ENCODE measurements at places on chromosomes 13 and 19. TPM values are rescaled to one million over a fixed set of nuclear protein-coding genes. Genes with fewer than 3 reads are reported as not detected.

DNA sequence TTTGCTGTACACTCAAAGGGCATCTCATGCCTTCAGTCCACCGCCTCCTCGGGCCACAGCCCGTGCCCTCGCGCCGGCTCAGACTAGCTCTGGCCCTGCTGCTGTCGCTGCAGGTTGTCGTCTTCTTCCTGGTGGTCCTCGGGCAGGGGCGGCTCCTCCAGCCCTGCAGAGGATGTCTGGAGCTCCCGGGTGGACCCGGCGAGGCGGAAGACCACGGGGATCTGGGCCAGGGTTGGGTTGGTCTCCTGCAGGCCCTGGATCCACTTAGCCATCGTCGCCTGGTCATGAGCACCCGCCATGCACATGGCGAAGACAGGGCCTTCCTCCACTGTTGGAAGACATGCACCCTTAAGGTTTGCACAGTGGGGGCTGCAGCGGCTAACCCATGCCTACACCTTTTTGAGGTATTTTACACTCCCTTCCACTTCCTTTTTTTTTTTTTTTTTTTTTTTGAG, 489 bp upstream of the ZNF653 start:
- DNase-seq = no peak

- no peak for DNase-seq
Measured at GRCh38 chr13:71358218-71358617, 508.8 kb downstream of the DACH1 start.

GRCh38 chr19:40600570-40601133, 517 bp upstream of the LTBP4 start:
- no peak for DNase-seq

- no peak for DNase-seq
Measured at GRCh38 chr13:79778741-79779460, 297.9 kb downstream of the NDFIP2 start.

NCR1 gene
- total RNA-seq = 1.4 TPM

ZNF546 gene
- 2.1 TPM for total RNA-seq

ZNF835 gene
- total RNA-seq = 0.78 TPM

ZNF540 gene
- total RNA-seq = 3.4 TPM

Data from upper lobe of left lung (tissue), 6 donors.